ENCODE measurements at places on chromosomes 11 and 22.

- DNase-seq = no peak
Measured at GRCh38 chr11:34501949-34502348, 11.6 kb downstream of the ELF5 start.

GRCh38 chr22:19224557-19224956 is 46.0 kb upstream of the SLC25A1 start:
- DNase-seq = no peak

- DNase-seq = no peak
Measured at GRCh38 chr11:44627911-44628729, 62.7 kb downstream of the CD82 start.

DNA sequence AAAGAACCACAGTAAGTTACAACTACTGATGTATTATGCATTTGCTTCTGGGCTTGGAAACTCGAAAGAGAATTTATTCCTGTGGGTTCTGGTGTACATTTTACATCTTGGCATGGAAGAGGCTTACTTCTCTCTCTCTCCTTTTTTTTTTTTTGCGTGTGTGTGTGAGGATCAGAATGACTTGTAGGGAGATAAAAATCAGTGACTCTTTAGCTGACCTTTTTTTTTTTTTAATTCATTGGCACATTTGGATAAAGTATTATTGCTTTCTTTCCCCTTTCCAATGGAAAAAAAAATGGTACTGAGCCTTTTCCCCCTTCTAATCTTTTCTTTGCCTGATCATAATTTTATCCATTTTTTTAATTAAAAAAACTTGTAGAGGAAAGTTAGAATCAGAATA is 43.5 kb downstream of the EXT2 start:
- no peak for DNase-seq

GRCh38 chr11:112247201-112247600 is 13.5 kb downstream of the PLET1 start:
- no peak for DNase-seq

DNA sequence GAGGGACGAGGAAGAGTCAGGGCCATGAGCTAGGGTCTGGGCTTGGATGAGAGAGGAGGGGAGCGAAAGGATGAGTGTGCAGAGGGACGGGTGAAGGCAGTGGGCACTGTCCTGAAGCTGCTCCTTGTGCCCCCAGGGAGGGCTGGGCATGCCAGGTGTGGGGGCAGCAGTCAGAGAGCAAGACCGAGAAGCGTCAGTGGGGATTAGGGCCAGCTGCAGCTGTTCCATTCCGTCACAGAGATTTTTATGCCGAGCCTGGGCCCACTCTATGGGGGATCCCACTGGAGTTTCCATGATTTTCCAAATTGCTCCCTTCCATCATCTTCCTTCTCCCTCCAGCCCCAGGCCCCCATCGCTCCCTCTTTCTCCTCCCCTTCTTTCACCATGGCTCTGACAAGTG is 93.2 kb downstream of the NECTIN1 start:
- no peak for DNase-seq

GRCh38 chr11:78310500-78310909 is 107.1 kb downstream of the GAB2 start:
- no peak for DNase-seq

DNA sequence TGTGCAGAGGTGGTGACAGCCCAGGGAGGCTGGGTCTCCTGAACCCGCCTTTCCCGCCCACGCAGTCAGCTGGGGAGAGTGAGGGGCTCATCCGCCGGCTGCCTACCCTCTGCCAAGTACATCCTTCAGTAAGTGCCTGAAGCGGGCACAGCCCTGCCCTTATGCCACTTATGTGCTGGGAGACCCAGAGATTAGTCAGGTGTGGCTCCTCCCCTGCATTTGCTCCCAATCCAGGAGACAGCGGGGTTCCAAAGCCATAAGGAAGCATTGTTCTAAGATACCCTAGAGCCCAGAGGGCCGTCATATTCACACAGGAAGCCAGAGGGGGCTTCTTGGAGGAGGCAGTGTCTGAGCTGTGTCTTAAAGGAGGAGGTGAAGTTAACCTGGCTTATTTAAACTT is 5.8 kb upstream of the PPP6R3 start:
- DNase-seq = no peak

DNA sequence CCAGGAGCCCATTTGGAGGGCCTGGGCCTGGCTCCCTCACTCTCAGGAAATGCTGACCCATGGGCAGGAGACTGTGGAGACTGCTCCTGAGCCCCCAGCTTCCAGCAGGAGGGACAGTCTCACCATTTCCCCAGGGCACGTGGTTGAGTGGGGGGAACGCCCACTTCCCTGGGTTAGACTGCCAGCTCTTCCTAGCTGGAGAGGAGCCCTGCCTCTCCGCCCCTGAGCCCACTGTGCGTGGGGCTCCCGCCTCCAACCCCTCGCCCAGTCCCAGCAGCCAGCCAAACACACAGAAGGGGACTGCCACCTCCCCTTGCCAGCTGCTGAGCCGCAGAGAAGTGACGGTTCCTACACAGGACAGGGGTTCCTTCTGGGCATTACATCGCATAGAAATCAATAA is 37.1 kb downstream of the CDKN1C start:
- DNase-seq = no peak

- DNase-seq = no peak
Measured at GRCh38 chr22:43039800-43040199, 24.9 kb upstream of the PACSIN2 start.

- no peak for DNase-seq
Measured at GRCh38 chr11:122627745-122628144, 27.8 kb upstream of the UBASH3B start.

- DNase-seq = no peak
Measured at GRCh38 chr11:134407321-134407828, 4.7 kb downstream of the B3GAT1 start.

- DNase-seq = no peak
Measured at GRCh38 chr11:134658481-134659225, 246.6 kb upstream of the B3GAT1 start.

- DNase-seq = no peak
Measured at GRCh38 chr11:110513846-110514437, 84.2 kb downstream of the FDX1 start.

GRCh38 chr22:47352920-47353700 is 590.7 kb downstream of the TBC1D22A start:
- no peak for DNase-seq

- no peak for DNase-seq
Measured at GRCh38 chr11:114049050-114049449, 10.5 kb upstream of the ZBTB16 start.

- no peak for DNase-seq
Measured at GRCh38 chr11:112570333-112570732, 309.7 kb upstream of the PLET1 start.

GRCh38 chr11:79122759-79123158 is 318.1 kb downstream of the TENM4 start:
- no peak for DNase-seq

- no peak for DNase-seq
Measured at GRCh38 chr22:45783690-45784089, 112.1 kb downstream of the ATXN10 start.

DNA sequence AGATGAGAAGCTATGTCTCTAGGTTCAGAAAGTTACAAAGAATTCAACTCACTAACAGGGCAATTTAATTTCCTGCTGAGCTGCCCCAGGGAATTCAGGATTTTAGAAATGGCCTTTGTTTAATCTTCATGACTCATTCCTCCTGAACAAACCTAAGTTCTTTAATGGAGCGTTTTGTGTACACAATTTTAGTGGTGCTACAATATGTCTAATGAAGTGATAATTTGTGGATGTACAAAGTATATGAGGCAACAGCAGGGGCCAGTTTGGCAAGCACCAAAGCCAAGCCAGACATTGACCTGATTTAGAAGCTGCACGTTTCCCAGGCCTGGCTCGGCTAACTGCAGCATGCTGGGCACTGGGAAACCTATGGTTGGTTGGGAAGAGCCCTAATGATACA is 34.4 kb upstream of the HEPHL1 start:
- no peak for DNase-seq

DNA sequence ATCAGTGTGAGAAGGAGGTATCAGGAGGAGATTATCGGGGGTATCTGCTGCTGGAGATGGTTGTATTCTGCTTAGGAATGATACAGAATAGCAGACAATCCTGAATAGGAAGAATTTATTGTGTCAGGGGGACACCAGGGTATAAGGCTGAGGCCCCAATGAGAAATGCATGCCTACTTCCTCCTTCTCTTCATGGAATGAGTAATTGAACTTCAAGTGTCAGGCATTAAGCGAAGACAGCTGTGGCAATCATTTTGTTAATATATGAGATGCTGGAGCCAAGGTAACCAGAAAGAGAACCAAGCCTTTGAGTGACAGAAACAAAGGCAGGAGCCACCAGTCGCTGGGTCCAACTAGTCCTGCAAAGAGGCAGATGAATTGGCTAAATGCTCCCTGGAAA is 49.1 kb downstream of the KIRREL3 start:
- DNase-seq = no peak

DNA sequence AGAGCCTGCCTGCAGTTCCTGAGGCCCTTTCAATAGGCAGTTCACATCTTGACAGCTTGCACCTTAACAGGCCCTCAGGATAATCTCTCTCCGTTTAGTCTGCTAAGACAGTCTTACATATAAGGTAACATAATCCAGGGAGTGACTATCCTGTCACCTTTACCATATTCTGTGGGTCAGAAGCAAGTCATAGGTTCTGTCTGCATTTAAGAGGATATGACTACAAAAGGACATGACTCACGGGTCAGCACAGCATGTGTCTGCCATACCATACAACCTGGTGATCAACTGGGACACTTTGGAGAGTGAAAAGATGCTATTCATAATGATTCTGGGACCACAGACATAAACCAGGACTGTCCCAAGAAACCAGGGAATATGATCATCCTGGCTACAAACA is 611.1 kb downstream of the SOX6 start:
- DNase-seq = no peak

- DNase-seq = no peak
Measured at GRCh38 chr11:6843670-6844069, 1.8 kb upstream of the OR10A5 start.

GRCh38 chr11:93623179-93623578 is 38.3 kb upstream of the CEP295 start:
- peak; percentile 12 for DNase-seq

GRCh38 chr11:45036010-45036409 is 85.3 kb upstream of the TP53I11 start:
- DNase-seq = no peak

DNA sequence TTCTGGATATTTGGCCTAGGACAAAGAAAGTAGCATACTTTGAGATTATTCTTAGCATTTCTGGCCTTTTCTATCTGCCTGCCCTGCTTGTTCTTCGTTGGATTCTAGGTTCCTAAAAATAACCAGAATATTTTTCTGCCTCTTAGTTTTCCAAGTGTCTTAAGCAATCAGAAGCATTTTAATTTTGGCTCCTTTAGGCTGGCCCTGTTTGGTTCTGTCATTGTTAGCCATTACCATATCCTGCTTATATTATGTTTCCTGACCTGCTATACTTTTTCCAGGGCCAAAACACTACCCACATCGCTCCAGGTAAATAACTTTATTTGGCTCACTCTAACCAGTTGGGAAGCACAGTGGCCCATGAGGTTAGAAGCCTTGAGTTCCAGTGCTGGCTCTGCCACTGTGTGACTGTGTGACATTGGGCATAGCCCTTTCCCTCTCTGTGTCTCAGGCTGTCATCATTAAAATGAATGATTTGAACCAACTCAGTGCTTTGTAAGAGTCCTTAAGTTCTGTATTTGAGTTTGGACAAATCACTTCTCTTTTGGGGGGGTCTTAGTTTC is 91.1 kb downstream of the STIM1 start:
- DNase-seq = no peak

GRCh38 chr11:45180179-45180847 is 33.9 kb downstream of the PRDM11 start:
- no peak for DNase-seq

- no peak for DNase-seq
Measured at GRCh38 chr11:73316422-73316821, 8.3 kb downstream of the ARHGEF17 start.

DNA sequence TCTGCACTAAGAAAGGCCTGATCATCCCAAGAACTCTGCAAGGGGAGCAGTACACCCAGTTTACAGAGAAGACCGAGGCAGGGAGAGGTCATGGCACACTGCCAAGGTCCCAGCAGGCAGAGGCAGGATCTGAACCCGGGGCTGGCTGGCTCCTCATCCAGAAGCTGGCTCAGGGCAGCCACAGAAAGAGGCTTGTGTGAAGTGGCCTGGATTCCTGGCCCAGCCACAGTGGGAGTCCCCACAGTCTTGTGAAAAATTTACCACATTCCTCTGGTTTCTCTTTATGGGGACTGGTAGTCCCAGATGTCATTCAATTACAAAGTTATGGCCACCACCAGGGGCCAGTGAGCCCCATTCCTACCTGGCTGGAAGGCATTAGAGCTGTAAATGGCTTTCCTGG is 440.5 kb downstream of the MIAT start:
- DNase-seq = no peak

DNA sequence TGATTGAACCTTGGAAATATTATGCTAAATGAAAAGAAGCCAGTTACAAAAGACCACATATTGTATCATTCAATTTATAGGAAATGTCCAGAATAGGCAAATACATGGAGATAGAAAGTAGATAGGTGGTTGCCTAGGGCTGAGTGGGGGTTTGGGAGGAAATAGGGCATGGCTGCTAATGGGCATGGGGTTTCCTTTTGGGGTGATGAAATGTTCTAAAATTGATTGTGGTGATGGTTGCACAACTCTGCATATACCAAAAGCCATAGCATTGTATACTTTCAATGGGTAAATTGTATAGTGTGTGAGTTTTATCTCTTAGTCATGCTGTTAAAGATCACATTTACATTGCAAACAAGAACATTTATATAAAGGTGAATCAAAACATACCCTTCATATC is 48.7 kb downstream of the LDLRAD3 start:
- DNase-seq = no peak

GRCh38 chr22:40654522-40655167 is 18.1 kb upstream of the MRTFA start:
- DNase-seq = no peak

DNA sequence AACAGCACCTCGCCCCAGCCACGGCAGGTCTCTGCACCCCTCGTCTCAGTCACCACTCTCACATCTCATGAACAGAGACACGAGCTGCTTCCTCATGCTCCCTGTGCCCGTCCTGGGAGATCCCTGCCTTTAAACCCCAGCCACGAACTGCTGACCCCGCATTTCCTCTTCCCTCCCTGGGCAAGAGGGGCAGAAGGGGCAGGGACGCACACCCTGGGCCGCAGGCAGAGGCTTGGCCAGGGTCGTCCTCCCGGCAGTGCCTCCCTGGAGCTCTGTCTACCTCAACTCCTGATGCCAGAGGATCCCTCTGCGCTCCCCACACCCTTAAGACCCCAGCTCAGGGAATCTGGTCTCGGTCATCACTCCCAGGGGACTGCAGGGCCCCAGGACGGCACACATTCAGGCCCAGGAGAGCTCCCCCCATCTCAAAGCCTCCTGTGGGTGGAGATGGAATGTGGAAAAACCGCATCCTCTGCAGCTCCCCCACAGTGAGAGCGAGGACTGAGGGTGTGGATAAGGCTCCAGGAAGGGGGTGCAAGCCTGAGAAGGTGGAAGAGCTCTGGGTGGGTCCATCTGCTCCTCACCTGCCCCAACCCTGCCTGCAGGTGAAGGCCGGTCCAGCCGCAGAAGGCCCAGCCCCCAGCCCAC is 1.2 kb downstream of the BID start:
- no peak for DNase-seq

DNA sequence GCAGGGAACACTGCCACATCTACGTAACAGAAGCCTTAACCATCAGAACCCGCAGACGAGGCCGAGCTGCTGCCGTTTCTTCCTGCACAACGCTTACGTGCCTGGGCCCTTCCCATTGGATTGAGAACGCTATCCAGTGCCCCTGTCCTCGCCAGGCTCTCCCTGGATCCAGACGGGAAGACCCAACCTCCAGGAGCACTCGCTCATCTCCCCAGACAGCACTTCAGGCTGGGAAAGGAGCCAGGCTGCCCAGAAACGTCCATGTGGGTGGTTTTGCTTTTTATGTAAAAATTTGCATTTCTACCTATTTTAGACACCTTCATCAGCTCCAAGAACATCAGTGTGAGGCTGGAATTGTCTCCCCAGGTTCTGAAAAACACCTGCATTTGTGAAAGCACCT is 7.3 kb upstream of the CRYBB3 start:
- no peak for DNase-seq

All from iPS DF 19.7 (cell line).